ENCODE measurements at places on chromosomes 5 and 9.
A peak's percentile ranks its signal among the peaks of the same experiment; 100 is the strongest.

GRCh38 chr5:14110196-14110595 is 32.9 kb upstream of the TRIO start:
- DNase-seq = no peak

DNA sequence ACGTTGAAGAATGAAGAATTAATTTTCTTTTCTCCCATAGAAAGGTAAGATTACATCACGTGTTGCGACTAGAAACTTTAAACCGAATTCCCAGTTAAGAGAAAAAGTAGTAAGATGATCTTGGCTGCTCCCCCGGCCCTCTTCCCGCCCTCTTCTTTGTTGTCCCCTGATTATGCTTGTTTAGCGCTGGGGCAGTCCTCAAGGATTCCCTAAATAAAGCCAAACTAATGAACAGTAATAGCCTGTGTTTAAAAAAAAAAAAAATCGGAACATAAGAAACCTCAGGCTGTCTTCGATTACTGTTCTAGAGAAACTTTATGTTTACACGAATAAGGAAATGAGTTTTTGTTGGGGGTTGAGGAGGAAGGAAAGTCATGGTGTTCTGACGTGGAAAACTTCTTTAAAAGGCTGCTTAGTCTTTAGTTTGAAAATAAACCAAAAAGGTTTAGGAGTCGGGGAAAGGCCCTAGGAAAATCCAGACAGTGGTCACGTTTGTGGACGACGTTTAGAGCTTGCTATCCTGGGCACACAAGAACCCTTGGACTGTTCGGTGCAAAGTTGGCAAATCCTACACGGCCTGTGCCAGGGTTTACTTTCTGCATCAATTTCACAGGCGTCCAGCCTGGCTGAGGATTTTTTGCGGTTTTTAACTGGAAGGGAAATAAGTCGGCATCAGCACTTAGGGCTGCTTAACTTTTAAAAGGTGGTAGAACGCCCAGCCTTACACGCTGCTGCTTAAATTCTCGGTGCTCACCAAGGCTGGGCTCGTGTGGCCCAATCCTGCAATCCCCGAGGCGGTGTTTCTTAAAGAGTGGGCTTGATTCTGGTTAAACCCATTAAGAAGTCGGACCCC is 1.1 kb upstream of the MAT2B start:
- DNase-seq = peak; percentile 4

DNA sequence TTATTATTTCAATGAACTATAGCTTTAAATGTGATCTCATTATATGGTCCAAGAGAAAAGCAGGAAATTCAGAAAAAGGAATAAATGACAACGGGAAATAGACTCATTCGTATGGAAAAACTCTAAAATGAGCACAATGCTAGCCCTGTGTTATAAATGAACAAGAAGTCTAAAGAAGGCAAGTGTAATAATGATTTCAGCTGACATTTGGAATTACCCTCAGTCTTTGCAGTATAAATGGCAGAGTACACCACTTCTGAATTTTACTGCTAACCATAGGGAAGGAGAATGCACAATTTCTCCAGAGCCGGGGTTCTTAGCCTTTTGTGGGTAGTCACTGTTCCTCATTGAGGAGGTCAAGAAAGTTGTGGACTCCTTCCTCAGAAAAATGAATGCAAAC is 93.1 kb downstream of the ANKRD55 start:
- peak; percentile 69 for DNase-seq

DNA sequence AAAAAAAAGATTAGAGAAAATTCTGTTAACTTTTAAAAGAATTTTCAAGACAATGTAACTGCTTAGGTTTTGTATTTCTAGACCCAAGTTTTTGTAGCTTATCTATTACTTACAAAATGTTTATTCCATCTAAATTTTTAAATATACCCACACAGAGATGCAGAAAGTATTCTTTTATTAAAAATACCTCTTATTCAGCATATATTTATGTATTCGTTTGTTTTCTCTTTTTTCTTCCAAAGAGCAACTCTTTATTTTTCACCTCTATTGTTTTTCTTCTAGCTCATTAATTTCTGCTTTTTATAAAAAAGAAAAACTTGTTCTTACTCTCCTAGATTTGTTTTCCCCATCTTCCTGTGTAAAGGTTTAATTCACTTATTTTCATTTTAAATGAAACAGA is 180.3 kb downstream of the ZDHHC21 start:
- no peak for DNase-seq

GRCh38 chr9:79013715-79014610 is 557.8 kb upstream of the TLE4 start:
- DNase-seq = no peak

DNA sequence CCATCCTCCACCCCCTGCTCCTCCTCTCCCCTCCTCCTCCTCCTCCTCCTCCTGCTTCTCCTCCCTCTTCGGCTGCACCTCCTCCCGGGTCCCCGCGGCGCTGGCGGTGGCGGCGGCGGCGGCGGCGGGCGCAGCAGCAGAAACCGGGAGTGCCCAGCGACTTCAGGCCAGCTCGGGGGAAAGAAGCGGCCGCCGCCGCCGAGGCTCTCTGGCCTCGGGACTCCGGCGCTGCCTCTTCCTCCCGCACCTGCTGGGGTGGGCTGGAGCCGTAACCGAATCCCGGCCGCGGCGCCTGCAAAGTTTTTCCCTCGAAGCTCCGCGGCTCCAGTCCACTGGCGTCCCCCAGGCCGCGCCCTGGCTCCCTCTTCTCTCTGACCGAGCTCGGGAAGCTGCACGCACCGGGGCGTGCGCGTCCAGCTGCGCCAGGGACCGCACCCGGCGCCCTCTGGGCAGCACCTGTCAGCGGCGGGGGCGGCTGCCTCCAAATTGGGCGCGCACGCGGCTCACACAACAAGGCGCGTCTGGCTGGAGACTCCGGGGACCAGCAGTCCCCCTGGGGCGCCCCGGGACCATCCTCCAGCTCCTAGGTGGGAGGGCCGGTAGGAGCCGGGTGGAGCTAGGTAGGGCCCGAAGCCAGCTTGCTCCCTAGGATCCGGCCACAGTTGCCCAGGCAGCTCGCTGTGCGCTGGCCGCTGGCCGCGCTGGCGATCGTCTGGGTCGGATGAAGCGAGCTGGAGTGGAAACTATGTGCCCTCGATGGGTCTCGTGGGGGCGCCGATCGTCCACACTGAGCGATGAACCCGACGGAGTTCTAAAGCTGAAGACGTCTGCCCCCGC is at the start of gene MCTP1:
TSS of gene MCTP1 (minus strand) at position 523 of the 837 bp plus-strand sequence.
- no peak for DNase-seq

- DNase-seq = no peak
These were observed 321.0 kb upstream of the TRPC7 start for GRCh38 chr5:136686192-136686872.

DNA sequence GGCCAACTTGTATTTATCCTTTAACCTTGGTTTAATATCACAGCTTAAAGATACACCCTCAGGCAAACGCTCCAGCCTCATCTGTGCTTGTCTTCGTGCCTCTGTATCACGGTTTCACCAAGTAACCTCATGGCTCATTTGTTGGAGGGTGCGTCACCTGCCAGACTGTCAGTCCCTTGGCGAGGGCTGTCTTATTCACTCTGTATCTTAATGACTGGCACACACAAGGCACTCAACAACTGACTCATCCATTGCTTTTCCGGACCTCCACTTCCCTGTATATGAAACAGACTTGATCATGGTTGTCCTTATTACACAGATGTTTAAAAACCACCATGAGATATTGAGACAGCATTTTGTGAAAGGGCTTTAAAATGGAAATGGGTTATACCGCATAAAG is 28.0 kb downstream of the LCP2 start:
- no peak for DNase-seq

DNA sequence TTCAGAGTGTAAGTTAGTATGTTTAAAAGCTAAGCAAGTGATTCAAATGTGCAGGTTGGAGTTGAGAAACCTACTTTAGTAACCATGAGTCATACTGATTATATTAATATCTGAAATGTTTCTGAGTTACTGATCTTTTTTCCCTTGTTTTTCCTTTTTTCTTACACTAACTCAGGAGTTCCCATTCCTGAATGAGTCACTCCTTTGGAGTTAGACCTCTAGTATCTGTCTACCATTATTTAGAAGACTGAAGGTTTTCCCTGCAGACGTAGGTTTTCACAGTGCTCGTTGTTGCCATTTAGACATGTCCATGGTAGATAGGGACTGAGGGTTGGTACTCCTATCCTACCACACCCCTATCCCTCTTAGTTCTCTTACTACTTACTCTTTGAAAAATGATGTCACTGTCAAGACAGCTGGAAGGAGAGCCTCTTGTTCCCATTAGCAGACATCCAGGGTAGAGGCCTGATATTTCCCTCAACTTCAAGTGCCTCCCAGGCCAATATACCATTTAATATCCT is 20.2 kb downstream of the OCLN start:
- DNase-seq = no peak

- no peak for DNase-seq
These were observed 66.7 kb downstream of the SVEP1 start for GRCh38 chr9:110512817-110513216.

GRCh38 chr5:176927562-176927961 is 28.4 kb upstream of the HK3 start:
- no peak for DNase-seq

GRCh38 chr9:36820392-36820861 is 213.6 kb downstream of the PAX5 start:
- no peak for DNase-seq

DNA sequence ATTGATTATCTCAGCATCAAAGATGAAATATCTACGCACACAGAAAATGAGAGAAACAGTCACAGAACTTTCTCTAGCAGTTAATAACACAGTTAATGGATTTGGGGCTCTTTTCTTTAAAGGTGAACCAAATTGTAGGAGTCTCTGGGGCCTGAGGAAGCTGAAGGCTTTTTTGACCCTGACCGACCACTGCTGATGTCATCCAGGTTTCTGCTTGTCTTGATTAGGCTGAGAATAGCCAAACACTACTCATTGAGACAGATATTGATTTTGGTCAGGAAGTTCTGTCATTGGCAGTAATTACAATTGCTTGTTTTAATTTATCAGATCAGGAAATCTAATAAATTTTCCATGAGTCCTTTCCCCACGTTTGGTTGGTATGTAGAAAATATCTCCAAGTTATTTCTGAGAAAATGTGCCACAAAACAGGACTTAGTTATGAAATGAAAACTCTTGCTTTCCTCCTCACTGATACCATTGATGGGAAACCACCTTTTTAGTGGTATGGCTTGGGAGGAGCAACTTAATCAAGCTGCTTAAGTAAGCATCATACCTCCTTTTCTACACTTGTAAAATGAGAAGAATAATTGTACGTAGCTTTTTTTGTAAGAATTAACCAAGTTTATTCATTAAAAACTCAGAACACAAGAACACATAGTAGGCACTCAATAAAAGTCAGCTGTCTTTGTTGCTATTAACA is 19.7 kb downstream of the CARTPT start:
- DNase-seq = no peak

DNA sequence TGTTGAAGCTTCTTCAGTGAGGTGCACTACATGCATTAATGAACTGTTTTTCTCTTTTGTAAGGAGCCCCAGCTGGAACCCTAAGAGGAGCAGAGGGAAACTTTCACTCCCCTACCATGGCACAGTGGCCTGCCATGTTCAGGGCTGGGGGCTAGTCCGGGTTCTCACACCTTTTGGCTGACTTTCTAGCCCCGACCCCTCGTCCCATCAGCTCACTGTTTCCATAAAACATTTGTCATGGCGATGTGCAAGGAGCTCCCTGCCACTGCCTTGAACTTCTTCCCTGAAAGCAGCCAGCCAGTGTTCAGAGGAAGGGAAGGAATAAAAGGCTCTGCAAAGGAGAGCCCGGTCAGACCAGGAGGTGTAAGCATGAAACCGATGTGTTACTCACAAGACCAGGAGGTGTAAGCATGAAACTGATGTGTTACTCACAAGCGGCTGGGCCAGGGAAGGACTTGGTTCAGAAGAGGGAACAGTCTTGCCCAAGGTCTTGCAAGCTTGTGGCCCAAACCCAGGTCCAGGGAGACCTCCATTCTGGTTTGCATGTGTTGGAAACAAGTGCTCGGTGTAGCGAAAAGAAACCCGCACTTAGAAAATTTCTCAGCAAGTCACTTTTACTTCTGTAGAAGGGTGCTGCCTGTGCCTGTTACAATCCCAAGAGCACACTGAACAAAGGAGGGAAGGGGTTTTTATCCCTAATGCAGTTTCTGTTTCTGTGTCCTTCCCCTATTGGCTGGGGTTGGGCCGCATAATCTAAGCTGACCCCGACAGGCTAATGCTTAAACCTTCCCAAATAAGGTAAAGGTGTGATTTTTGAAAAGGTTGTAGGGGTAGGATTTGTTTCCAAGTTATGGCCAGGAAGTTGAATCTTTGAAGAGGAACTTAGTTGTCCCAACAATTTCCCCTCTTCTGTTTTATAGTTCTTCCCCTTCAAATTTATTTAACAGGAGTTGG is 3.4 kb upstream of the ABO start:
- no peak for DNase-seq

- no peak for DNase-seq
These were observed 510.9 kb upstream of the ZNF608 start for GRCh38 chr5:125257057-125257972.

- DNase-seq = no peak
These were observed 80.7 kb downstream of the PPARGC1B start for GRCh38 chr5:149810856-149811255.

DNA sequence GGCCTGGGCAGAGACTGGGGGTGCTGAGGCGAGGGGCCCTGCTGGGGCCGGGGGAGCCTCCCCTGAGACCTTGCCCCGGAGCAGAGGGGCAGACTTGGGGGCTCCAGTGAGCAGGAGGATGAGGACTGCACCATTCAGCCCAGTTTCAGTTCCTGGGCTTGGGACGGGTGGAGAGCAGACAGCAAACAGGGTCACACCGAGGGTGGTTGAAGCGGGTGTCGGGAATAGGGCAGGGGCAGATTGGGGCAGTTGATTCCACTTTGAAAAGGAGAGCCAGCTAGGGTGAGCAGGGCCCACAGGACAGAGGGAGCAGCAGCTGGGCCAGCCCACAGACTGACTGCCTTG is 4.5 kb downstream of the GRK6 start:
- DNase-seq = no peak

GRCh38 chr5:173902334-173902733 is 14.2 kb downstream of the CPEB4 start:
- no peak for DNase-seq

- no peak for DNase-seq
These were observed 218.1 kb downstream of the TRIM32 start for GRCh38 chr9:116905171-116905588.

DNA sequence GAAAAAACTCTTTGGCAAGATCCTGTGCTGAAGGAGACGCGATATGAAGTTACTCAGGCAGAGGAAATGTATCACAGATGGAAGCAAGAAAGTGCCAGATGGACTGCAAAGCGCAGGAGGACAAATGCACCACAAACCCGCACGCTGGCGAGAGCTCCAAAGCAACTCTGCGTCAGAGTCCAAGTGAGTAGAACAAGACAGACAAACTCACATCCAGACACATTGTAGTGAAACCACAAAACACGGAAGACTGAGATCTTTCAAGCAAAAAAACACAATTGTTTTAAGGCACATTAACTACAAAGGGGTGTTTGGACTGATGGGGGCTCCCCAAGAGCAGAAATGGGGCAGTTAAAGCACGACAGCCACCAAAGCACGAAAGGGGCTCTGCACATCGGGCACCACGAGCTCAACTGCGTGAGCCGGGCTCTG is 39.2 kb upstream of the NKD2 start:
- DNase-seq = no peak

Measured in COLO829 (cell line).